Heart right ventricle (tissue), 16 donors: ENCODE measurements at places on chromosomes 2 and 18. TPM values are rescaled to one million over a fixed set of nuclear protein-coding genes. Genes with fewer than 3 reads are reported as not detected.

GRCh38 chr2:38060236-38061018 lies 15.5 kb downstream of the CYP1B1 start:
- no peak for DNase-seq

GRCh38 chr2:42049221-42050009 lies 1.6 kb downstream of the PKDCC start:
- no peak for DNase-seq

DNA sequence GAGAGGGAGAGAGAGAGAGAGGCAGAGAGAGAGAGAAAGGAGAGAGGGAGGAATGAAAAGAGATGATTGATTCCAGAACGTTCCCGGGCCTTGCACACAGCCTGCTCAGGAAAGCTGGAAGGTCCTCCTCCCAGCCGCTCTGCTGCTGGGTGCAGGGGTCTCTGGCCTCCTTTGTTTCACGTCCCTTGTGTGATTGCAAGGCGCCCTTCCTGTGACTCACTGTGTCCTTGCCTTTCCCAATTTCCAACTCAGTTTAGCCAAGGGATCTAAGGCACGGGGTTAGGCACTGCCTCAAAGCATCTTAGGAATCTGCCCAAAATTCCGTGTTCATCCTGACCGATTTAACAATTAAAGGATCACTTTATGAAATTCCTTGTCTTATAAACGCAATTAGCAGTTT lies 221.2 kb downstream of the KLHL29 start:
- DNase-seq = no peak

DNA sequence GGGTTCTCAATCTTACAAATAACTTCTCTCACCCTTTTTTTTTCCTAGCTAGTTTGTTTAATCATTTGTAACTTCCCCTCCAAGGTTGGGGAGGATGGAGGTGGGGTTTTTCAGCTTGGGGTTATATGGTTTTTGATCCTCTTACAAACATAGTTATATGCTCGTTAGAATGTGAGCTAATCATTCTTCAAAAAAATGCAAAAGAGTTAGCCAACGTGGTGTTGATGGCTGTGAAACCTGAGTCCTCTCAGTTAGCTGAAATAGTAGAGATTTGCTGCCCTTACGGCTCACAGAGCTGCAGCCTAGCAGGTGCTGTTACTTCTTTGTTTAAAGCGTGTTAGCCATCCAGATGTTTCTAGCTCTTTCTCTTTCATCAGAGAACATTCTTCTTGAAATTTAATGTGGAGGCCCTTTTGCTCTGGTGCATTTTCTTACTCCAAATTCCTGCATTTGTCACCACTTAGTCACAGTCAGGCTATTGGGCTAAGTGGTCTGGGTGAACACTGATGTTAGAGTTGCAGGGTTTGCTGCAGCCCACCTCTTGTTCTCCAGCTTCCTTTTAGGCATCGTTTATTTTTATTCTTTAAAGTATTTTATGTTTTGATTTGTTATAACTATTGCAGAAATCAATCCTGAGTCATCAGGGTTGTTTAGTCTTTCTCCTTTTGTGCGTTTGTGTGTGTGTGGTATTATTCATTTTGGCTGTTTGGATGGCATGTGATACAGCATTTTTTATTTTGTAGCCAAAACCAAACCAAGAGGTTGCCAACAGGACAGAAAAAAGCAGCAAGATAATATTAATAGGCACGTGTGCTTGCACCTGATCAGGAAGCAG lies 41.1 kb downstream of the LIMS1 start:
- no peak for DNase-seq

The FAHD2B gene
- 29.8 TPM for total RNA-seq

The DLX1 gene
- not detected for total RNA-seq

The NEB gene
- total RNA-seq = 2.9 TPM

The CD8A gene
- total RNA-seq = 0.48 TPM
